Right ventricle myocardium inferior (tissue), 1 donor: ENCODE measurements at places on chromosomes 16 and 17.

- DNase-seq: no peak
These were observed 335 bp downstream of the TMEM11 start for GRCh38 chr17:21213638-21214014.

DNA sequence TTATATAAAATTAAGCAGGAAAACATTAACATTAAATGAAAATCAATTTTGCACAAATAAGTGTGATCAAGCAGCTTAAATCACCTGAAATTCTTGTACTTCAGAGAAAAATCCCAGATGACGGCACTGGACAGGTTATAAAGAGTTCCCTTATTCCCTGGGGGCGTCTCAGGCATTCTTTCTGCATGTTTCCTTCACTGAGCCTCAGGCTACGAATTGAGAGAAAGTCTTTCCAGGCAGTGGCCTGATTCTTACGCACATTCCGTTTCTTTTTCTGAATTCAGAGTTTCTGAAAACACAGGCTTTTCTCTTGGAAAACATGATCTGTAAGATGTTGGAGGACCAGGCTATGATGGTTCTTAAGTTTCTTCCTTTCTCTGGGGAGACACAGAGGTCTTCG, 22.1 kb upstream of the PITPNM3 start:
- DNase-seq: no peak

DNA sequence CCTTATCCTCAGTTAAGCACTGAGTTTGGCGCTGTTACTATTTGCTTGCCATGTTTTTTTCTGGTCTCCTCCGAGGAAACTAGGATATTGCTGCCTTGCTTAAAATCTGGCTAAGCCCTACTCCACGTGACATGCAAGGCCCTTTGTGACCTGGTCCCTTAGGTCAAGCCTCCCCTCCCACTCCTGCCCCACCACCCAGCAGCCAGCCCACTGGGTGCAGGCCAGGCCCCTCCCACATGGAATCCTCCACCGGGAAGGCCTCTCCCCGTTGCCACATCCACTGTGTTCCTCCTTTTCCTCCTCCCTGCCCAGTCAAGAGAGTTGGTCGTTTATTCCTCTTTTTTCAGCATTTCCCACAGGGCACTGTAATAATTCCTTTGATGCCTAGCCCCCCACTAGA, 16.2 kb downstream of the PSMD3 start:
- peak; percentile 84 for DNase-seq

DNA sequence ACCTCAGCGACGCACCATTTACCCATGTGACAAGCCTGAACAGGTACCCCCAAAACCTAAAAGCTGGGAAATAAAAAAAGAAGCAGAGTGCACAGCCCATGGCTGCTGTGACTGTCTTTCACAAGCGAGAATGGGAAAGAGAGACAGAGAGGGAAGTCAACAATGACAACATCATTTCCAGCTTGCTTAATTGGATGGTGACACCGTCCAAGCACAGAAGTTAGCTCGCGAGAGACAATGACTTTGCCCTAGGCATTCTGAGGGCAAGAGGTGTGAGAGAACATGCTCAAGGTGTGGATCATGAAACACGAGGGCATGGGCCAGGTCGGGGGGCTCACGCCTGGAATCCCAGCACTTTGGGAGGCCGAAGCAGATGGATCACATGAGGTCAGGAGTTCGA, 19.3 kb upstream of the NSMCE1 start:
- no peak for DNase-seq

GRCh38 chr16:72025404-72026114, 17.0 kb downstream of the DHODH start:
- no peak for DNase-seq

GRCh38 chr16:894841-895240, 75.9 kb downstream of the LMF1 start:
- DNase-seq: no peak

DNA sequence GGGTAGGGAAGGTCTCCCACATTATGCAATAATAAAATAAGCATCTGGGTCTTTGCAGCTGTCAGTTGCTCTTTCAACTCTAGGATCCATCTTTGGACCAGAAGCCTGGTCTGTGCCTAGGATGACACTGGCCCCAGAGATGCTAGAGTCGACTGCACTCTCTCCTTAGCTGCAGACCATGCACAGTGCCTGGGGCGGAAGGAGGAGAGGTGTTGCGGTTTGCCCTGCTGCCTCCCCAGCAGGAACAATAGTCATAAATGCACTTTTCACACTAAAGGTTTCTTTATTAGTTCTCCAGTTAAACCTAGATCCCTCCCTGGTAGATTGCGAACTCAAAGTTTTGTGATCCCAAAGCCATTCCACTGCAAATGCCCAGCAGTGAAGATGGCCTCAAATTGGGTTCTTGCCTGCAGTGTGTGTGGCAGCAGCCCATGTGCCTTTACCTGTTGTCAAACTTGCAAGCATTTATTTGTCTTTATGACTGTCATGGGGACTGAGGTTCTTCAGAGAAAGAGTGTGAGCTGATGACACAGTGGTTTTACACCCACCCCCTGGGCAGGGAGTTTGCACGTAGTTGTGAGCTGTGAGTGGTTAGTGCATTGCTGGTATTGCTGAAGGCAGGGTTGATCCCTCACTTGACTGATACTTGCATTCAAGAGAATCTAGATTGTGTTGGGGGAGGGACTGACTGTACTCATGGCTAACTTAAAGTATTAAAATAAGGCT, 10.3 kb downstream of the ATXN1L start:
- DNase-seq: no peak

GRCh38 chr17:28722417-28723158, 2.8 kb downstream of the RPL23A start:
- no peak for DNase-seq
